ENCODE measurements at places on chromosomes 2 and 18.

DNA sequence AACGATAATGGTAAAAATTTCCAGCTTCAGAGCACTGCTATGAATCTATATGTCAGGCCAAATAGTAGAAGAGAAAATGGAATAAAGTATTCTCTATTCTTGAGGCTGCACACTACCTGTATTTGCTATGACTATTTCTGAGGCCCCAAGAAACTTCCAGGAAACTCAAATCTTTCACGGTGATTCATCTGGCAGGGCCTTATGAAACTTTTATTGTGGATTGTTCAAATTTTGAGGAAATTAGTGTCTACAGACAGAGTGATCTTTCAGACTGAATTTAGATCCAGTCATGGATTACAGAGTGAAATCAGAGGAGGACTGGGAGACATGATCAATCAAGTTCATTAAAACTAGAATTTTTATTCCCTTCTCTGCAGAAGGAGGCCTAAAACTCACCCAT lies 4.1 kb upstream of the VSNL1 start:
- DNase-seq, result no peak

GRCh38 chr18:24341361-24341760 lies 56.3 kb downstream of the OSBPL1A start:
- no peak for DNase-seq

- no peak for DNase-seq
Observed at GRCh38 chr18:69999656-70000055, 52.0 kb upstream of the CD226 start.

DNA sequence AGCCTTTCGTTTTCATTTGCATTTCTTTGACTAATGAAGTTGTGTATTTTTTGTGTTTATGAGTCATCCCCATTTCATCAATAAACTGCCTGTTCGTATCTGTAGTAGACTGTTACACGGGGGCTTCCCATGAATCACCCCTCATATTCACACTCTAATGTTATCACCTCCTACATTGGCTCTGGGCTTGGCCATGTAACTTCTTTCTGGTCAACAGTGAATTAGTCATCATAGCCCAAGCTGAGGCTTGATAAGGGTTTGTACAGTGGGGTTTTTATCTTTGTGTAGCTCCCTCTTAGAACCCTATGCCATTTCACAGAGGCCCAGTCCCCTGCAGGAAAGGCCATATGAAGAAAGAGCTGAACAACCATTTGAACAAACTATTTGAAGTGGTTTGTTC lies 151.0 kb downstream of the CCBE1 start:
- no peak for DNase-seq

GRCh38 chr2:42777883-42778805 lies 14.2 kb upstream of the OXER1 start:
- DNase-seq, result no peak

- no peak for DNase-seq
Observed at GRCh38 chr2:150832686-150833085, 345.2 kb upstream of the RND3 start.

DNA sequence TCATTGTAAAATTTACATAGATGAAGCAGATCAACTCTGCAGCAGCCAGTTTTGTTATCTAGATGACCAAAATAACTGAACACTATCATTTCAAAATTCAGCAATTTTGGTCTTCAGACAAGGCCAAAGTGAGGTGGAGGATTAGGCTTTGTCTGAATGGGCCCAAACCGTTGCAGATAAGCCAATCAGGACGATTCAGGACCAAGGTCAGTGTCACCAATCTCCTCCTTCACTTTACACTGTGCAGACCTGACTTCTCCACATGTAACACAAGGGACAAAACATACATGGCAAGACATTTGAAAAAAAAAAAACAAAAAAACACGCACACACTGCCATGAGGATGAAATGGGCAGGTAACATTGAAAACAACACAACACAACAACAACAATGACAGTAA lies 211.2 kb downstream of the NAPG start:
- DNase-seq, result no peak

DNA sequence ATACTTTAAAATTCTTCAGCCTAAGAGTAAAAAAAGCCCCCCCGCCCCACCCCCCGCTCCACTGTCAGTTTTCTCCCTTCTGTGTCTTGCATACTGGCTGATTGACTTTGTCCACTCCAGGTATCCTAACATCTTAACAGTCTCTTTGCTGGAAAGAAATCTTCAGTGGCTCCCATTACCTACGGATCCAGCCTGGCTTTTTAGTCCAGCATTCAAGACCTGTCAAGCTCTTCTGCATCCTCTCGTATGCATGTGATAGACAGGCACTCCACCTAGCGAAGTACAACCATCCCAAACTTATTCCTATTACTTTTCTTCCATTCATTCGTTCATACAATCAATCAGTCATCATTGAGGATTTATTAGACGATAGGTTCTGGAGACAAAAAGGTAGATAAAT lies 288.1 kb downstream of the MYCN start:
- DNase-seq, result no peak

GRCh38 chr2:118055512-118056164 lies 32.6 kb upstream of the INSIG2 start:
- DNase-seq, result peak; percentile 77

DNA sequence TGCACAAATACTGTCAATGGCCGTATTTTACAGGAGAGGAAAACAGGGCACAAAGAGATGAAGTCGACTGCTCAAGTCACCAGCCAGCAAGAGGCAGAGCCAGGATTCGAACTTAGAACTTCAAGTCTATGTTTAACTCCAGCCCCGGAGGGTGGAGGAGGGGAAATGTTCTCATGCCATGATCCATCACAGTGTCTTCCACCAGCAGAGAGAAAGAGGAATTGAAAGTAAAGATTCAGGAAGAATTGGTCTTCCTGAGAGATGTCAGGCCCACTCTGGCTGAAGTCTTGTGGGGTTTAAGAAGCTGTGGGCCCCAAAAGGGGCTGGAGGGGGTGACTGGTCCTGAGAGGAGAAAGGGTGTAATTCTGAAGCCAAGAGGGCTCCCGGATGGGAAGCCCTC lies 260.0 kb downstream of the TNS1 start:
- no peak for DNase-seq

DNA sequence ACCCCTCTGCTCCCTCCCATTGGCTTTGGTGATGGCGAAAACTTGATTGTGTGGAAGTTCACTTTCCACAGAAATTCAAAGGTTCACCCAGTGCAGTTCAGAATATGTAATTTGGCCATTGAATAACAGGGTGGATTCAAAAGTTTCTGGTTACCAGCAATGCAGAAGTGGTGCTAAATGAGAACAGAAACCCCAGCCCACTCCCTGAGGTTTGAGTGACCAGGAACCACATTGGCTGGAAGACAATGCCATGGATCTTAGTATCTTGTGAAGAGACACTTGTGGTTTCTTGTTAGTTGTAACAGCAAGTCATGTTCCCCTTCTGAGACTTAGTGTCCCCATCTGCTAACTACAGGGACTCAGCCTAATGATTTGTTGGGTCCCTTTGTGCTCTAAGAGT lies 49.8 kb downstream of the QPCT start:
- DNase-seq, result no peak

- no peak for DNase-seq
Observed at GRCh38 chr18:48792141-48792540, 158.6 kb downstream of the SMAD7 start.

DNA sequence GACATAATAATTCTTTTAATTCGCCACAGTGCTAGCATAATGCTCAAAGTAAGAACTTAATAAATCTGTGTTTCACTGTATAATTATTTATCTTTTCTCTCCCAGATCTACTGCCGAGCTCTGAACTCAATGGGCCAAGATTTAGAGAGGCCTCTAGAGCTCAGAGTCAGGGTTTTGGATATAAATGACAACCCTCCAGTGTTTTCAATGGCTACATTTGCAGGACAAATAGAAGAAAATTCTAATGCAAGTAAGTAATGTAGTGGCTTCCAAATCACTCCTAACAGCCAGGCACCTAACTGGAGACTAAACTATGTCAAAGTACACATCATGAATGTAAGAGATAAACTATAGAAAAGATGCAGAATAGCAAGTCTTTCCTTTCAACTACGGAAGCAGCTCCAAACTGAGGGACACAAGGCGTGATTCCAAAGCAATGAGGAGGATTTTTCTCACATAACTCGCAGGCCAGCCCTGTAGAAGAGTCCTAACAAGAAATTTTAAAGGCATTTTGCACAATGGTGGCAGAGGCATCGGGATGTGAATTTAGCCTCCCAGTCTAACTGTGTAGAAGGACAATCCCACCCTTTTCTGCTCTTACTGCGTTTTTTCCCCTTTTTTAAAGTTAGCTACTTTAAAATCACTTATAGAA lies 12.0 kb downstream of the DSG1 start:
- DNase-seq, result no peak

DNA sequence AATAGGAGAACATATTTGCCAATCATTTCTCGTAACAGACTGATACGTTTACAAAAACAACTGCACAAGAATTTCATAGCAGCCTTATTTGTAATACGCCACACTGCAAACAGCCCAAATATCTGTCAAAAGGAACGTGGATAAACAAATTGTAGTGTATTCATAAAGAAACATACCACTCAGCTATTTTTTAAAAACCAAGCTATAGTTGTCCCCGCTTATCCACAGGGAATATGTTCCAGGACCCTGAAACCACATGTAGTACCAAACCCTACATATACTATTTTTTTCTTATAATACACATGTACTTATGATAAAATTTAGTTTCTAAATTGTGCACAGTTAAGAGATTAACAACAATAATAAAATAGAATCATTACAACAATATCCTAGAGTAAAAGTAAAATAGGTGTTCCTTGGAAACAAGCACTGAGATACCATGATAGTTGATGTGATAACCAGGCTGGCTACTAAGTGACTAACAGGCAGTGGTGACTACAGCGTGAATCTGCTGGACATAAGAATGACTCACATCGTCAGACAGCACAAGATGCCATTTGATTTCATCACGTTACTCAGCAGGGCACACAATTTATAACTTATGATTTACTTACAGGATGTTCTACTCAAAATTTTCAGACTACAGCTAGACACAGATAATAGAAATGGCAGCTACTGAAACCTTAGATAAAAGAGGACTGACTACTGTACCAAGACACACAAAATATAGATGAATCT lies 367.4 kb downstream of the NCKAP5 start:
- no peak for DNase-seq

GRCh38 chr2:105950521-105951383 lies 206.0 kb downstream of the NCK2 start:
- no peak for DNase-seq

DNA sequence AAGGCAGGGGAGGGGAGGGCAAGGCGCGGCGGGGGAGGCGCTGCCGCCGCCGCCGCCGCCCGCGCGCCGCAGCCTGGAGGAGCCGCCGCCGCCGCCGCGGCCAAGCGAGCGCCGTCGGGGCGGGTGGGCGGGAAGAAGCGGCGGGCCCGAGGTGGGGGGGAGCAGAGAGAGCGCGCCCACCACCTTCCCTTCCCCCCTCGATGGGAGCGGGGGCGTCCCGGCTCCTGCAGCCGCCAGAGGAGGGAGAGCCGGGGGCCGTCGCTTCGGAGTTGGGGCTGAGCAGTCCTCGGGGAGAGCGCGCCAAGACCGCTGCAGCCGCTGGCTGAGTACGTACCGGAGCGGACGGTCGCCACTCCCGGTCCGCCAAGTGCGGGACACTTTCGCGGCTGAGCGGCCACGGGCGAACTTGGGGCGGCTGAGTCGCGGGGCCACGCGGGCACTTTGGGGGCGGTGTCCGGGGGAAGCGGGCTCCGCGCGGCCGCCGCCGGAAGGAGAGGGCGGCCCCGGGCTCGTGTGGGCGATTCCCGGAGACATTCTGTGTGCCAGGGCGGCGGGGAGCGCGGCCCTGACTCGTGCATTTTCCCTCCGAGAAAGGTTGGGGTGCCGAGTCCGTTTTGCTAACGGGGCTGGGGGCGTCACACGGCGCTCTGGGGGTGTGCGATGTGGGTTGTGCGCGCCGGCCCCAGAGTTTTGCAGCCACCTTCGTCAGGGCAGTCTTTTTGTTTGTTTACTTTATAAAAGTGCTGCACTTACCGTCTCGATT lies at the start of gene NAB1:
Gene NAB1 (plus strand): TSS at position 49 of the 763 bp plus-strand sequence. CDS start 10,094 bp downstream, outside the sequence.
- DNase-seq, result no peak

DNA sequence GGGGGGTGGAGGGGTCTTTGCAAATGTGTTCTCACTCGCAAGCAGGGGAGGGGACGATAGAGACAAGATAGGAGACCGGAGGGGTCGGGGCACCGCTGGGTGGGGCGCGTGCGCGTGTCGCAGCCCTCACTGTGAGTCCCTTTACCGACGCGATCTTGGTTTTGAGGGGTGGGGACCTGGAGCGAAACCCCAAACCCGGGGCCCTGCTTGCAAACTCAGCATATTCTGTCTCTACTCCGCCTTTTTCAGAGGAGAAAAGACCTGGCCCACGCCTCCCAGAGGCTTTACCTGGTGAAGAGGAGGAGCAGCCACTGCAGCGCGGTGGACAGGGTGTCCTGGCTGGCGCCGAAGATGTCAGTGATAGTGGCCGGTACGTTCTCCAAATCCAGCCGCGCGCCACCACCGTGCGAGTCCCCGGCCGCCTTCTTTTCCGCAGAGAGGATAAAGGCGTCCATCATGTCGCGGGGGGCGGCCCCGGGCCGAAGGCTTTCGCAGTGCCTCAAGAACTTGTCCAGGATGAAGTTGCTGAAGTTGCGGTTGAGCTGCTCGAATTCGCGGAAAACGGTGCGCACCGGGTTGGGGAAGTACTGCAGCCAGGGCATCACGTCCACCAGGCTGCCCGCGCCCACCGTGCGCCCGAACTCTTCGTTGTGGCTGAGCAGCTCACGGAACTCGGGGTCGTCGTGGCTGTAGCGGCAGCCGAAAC lies 1.7 kb downstream of the CYP1B1 start:
- no peak for DNase-seq

GRCh38 chr2:54871457-54872107 lies 148.1 kb downstream of the EML6 start:
- no peak for DNase-seq

GRCh38 chr2:23588508-23589201 lies 203.7 kb downstream of the KLHL29 start:
- no peak for DNase-seq

DNA sequence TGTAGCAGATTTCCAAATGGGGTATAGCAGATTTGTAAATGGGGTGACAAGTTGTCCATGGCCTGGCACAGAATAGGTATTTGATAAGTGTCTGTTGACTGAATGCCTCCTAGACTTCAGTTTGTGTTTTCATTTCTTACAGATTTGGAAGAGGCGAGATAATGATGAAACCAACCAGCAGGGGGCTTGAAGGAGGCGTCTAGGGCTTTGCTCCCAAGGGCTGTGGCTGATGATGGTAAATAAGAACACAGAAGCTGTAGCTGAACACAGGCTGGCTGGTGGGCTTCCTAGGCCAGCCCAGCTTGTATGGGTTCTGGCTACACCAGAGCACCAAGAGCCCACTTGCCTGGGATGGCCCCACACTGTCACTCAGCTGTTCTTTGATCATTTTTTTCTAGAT lies 19.4 kb downstream of the SFTPB start:
- DNase-seq, result no peak

DNA sequence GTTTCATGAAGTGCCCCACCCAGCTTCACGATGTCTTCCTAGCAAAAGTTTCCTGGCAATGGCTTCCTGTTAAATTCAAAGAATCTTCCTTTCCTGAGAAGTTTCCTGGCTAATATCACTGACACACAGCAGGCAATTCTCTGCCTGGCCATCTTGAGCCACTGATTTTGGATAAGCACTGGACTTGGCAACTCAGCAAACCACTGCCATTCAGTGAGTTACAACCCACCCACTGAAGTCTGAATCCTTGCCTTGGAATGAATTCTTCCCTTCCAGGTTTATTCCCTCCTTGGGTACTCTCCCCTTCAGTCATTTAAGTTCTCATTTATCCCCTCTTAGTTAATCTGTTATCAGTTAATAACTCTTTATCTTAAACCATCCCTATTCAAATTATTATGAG lies 426.0 kb downstream of the MBD2 start:
- no peak for DNase-seq
